ENCODE measurements at places on chromosomes 6 and 20.

GRCh38 chr6:113625850-113626249, 231.3 kb upstream of the MARCKS start:
- peak; percentile 35 for DNase-seq

GRCh38 chr20:38965264-38965663, 3.1 kb downstream of the DHX35 start:
- DNase-seq = no peak

- DNase-seq = no peak
Observed at GRCh38 chr20:1933465-1933870, 38.3 kb downstream of the SIRPA start.

- no peak for DNase-seq
Observed at GRCh38 chr6:167993831-167994230, 3.6 kb upstream of the KIF25 start.

DNA sequence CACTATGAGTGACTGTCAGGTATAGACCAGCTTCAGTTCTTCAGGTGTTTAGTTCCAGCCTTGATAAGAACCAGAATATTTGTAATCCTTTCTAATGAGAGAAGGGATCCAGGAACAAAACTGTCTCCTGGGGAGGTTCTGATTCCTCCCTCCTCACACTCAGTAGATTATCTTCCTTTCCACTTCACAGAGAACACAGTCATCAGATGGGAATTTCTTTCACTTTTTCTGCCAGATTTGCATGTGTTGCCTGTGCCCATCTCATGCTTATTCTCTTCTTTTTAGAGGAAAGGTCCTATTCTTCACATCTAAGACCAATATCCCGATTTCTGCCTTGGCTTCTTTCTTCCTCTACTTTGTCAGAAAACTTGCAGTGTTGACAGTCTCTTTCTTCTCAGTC, 50.8 kb downstream of the CD109 start:
- no peak for DNase-seq

- DNase-seq = no peak
Observed at GRCh38 chr6:7561153-7561964, 19.9 kb downstream of the DSP start.

DNA sequence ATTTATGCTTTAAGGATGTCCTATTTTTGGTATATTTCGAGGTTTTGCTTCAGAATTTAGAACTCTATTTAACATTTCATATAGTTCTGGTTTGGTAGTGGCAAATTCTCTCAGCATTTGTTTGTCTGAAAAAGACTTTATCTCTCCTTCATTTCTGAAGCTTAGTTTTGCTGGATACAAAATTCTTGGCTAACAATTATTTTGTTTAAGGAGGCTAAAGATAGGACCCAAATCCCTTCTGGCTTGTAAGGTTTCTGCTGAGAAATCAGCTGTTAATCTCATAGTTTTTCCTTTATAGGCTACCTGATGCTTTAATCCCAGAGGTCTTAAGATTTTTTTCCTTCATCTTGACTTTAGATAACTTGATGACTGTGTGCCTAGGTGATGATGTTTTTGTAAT, 162.7 kb upstream of the B3GAT2 start:
- no peak for DNase-seq

DNA sequence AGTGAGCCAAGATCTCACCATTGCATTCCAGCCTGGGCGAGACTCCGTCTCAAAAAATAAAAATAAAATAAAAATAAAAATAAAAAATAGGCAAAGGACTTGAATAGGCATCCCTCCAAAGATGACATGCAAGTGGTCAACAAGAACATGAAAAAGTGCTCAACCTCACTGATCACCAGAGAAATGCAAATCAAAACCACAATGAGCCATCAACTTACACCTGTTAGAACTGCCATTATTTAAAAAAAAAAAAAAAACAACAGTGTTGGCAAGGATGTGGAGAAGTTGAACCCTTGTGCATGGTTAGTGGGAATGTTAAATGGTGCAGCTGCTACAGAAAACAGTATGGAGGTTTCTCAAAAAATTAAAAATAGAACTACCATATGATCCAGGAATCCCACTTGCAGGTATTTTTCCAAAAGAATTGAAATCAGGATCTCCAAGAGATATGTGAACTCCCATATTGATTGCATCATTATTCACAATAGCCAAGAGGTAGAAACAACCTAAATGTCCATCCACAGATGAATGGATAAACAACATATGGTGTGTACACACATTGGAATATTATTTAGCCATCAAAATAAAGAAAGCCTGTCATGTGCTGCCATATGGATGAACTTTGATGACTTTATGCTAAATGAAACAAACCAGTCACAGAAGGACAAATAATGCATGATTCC, 2.8 kb downstream of the C20orf203 start:
- DNase-seq = peak; percentile 91

- DNase-seq = no peak
Observed at GRCh38 chr6:135974426-135974825, 122.9 kb downstream of the PDE7B start.

DNA sequence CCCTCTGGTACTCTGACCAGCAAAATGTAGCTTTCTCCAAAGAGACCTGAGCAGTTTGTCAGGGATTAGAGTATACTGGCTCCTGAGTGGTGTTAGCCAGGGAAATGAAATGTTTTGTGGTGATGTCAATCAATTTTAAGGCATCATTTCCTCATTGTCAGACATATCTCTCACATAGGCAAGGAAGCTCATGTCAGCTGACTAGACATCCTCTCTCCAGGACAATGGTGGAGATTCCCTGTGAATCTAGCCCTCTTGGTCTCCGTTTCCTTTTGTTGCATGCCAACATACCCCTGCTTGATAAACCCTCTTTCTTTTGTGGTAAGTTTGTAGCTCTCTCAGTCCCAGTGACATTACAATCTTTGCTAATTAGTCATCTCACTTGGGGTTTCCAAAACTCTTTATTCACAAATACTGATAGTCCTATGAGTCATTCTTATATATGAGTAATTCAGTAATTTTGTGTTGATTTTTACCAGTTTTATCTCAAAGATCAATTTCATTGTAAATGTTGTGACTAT, 135.6 kb upstream of the PTPRK start:
- DNase-seq = no peak

DNA sequence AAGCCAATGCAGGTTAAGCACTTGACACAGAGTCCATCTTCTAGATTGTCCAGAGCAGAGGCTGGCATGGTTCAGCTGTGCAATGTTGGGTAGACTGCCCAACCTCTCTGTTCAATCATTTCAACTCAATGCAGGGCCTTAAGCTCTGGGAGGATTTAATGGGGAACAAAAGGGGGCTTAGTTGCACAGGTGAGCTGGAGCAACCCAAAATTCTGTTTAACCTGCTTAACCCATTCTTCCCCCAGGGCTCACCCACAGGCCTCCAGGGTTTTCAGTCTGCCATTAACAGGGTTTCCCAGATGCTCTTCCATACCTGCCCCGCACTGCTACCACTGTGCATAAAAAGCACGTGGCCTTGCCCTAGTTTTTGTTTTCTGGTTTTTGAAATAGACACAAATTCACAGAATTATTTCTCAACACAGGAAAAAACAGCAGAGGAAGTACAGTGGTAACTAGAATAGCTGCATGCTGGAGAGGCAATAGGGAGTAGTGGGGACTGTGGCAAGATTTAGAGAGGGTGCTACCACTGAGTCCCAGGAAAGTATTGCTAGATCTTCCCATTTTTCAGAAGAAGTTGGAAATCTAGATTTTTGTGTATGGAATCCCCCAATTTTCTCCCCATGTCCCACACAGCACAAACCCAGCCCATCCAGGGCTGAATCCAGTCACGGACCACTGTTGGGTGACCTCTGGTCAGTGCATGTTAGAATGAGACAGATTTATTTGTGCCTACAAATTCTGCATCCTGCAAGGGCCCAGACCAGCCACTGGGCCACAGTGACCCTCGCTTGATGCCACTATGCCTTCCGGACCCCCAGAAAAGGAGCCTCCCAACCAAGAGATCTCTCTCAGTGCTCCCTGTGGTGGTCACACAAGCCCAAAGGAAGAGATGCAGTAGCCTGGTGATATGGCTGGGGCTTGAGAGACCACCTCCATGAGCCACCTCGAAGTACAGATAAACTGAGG, 4.6 kb downstream of the PTGIS start:
- DNase-seq = no peak

- DNase-seq = no peak
Observed at GRCh38 chr20:49905415-49906091, 9.8 kb downstream of the SPATA2 start.

DNA sequence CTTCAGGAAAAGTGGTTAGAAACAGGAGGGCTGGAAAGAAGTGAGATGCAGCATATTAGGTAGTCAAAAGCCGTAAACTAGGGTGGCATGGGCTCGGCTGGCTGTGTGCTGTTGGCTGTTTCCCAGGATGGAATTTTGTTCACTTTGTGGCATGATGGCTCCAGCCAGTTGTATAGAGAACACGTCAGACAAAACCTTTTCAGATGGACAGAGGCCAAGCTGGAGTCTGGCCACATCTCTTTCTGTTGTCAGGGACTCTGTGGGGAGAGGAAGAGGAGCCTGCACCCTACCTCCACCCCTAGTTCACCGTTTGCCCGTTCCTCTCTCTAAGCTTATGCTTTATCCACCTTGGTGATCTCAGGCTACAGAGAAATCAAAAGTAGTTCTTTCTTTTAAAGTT, 22.0 kb downstream of the C6orf89 start:
- DNase-seq = no peak

GRCh38 chr20:17391127-17391771, 139.9 kb downstream of the BFSP1 start:
- no peak for DNase-seq

DNA sequence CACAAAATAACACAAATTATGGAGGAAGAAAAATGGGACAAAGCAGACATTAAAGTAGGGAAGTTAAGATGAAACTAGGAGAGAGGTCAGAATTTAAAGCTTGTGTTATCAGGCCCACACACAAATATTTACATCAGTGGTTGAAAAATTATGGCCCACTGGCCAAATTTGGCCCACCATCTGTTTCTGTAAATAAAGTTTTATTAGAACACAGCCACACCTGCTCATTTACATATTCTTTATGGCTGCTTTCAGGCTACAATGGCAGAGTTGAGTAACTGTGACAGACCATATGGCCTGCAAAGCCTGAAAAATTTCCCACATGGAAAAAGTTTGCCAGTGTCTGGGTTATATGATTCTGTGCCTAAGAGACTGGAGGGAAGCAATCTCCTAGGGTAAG, 49.0 kb downstream of the SLC22A23 start:
- no peak for DNase-seq

GRCh38 chr6:32194825-32195651, 2.6 kb upstream of the GPSM3 start:
- peak; percentile 47 for DNase-seq

DNA sequence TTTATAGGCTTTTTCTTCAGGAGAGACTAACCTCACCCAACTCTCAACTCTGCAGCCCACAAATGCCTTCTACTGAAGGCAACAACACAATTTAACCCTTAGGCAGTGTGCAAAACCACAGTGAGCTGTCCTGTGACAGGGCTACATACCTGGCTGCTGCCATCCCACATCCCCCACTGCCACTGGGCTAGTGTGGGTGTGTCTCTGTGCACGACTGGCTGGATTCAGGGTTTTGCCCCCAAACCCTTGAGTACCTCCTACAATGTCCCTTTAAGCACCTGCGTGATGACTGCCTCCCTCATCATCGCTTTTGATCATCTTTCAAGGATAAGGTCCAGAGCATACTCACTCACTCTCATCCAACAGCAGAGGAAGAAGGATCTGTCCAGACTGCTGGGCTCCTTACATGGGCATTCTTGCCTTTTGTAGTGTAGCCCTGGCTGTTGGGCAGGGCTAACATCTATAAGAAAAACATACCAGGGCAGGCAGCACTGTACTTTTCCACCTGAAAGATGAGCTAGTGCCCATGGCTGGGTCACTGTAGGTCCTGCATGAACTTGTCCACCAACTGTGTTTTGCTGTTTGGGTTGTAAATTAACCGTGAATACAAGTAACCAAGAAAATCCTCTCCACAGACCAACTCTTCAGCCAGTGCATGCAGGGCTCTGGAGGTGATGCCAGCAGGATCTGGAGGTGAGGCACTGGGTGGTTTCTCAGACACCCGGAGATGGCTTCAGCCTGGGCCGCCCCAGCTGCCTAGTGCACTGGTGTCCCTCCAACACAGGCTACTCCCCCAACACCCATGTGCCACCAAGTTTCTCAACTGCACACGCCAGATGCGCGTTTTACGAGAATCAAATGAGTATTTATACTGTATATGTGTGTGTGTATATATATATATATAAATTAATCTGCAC, 45.2 kb downstream of the PLCG1 start:
- DNase-seq = no peak

GRCh38 chr6:157412791-157413190, 31.8 kb downstream of the ZDHHC14 start:
- no peak for DNase-seq

DNA sequence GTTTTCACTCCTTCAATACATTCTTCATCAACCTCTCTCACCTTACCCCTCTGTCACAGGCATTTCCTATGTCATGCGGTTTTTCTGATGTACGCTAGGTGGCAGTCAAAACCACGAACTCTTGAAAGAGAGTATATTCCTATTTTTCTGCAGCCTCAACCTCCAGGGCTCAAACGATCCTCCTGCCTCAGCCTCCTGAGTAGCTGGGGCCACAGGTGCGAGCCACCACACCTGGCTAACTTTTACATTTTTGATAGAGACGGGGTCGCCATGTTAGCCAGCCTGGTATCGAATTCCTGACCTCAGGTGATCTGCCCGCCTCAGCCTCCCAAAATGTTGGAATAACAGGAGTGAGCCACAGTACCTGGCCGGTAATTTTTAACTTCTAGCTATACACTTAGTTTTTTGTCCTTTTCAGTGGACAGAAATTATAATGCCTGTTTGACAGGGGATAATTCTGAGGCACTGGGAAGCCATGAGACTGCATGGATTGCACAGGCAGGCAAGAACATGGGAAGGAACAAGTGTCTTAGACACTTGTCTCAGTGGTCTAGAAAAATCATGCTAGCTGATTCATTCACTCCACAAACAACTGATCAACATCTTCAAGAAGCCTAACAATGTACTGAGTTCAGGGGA, 22.5 kb upstream of the HFE start:
- DNase-seq = peak; percentile 71

GRCh38 chr20:19008497-19008896, 194.9 kb downstream of the SCP2D1 start:
- DNase-seq = no peak

GRCh38 chr6:24052590-24052961, 73.4 kb upstream of the NRSN1 start:
- DNase-seq = no peak

- DNase-seq = no peak
Observed at GRCh38 chr6:148445116-148445515, 102.5 kb downstream of the SASH1 start.

DNA sequence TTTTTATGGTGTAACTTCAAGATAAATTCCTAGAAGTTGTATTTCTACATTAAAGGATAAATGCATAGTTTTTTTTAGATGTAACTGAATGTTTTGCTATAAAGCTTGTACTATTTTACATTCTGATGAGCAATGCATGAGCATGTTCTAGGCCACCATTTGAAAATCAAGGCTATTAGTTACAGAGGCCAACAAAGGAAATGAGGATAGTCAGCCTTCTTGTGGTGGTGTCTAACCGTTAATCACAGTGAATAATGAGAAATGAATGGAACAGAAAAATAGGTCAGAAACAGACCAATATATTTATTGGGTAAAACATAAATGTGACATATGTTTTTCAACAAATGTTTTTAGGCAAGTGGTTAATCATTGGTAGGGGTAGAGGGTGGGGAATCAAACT, 37.6 kb upstream of the L3MBTL3 start:
- DNase-seq = no peak

- DNase-seq = no peak
Observed at GRCh38 chr20:31368301-31368700, at the start of gene DEFB118. DEFB118 (plus strand) TSS chr20:31368601; CDS start chr20:31368651, 50 bp downstream.

- DNase-seq = no peak
Observed at GRCh38 chr6:110368284-110368683, 10.1 kb upstream of the METTL24 start.
